NCI-H226 (cell line): ENCODE measurements at places on chromosomes 11 and 22.

GRCh38 chr11:66904561-66904960 is 47.7 kb downstream of the LRFN4 start:
- no peak for DNase-seq

- DNase-seq, result no peak
Observed at GRCh38 chr11:115117956-115118493, 386.2 kb downstream of the CADM1 start.

- peak; percentile 96 for DNase-seq
Observed at GRCh38 chr11:16791191-16791961, 52.9 kb downstream of the C11orf58 start.

- DNase-seq, result peak; percentile 33
Observed at GRCh38 chr11:58513747-58514367, 6.0 kb upstream of the OR5B21 start.

GRCh38 chr22:48155446-48155845 is 1393.0 kb downstream of the TBC1D22A start:
- DNase-seq, result no peak

GRCh38 chr22:26646158-26646557 is 11.2 kb upstream of the MIAT start:
- DNase-seq, result no peak

DNA sequence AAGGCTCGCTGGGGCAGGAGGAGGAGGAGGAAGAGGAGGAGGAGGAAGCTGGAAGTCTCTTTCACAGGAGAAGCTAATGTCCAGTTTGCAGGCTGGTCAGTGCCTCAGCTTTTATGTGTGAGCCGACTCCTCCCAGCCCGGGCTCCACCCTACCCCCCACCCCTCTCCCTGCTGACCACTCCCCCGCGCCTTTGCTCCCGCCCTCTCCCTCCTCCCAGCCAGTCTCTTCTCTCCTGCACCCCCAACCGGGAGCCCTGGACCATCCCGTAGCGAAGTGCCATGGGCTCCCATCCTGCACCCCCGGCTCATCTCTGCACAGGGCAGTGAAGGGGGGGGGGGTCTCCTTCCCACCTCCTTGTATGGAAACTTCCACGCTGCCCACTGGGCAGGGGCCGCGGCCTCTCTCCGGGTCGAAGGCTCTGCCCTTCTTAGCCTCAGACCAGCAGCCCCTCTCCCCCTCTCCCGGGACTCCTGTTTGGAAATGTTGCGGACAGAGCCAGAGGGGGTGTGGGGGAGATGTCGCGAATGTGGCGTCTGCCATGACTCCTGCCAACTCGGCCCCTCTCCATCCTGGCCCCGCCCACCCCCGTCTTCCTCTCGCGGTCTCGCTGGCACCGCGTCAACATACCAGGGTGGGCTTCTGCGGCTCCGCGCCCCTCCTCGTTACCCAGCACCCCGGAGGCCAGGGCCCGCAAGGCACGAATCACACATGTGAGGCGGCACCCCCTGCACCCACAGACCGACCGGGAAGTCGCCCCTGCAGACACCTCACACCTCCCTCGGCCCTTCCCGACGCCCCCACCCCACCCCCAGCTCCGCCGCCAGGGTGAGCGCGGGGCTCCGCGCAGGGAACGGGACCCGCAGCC is 1.8 kb downstream of the IGF2 start:
- peak; percentile 60 for DNase-seq

DNA sequence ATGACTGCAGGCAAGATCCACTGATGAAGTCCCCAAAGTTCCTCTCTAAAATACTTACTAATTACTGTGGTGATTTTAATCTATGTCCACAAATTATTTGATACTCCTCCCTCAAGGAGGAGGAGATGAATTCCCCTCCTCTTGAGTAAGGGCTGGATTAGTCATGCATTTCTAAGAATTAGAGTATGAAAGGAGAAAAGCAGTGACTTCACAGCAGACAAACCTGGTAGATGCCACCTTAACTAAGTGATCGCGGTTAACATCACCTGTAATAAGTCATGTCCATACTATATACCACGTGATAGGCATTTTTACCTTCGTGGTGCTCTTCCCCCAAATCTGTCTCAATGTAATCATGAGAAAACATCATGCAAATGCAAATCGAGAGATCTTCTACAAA is 52.0 kb upstream of the TSPAN18 start:
- no peak for DNase-seq

GRCh38 chr11:3157381-3158130 is 7.6 kb downstream of the OSBPL5 start:
- no peak for DNase-seq

GRCh38 chr11:67584205-67584880 is 731 bp downstream of the GSTP1 start:
- no peak for DNase-seq

DNA sequence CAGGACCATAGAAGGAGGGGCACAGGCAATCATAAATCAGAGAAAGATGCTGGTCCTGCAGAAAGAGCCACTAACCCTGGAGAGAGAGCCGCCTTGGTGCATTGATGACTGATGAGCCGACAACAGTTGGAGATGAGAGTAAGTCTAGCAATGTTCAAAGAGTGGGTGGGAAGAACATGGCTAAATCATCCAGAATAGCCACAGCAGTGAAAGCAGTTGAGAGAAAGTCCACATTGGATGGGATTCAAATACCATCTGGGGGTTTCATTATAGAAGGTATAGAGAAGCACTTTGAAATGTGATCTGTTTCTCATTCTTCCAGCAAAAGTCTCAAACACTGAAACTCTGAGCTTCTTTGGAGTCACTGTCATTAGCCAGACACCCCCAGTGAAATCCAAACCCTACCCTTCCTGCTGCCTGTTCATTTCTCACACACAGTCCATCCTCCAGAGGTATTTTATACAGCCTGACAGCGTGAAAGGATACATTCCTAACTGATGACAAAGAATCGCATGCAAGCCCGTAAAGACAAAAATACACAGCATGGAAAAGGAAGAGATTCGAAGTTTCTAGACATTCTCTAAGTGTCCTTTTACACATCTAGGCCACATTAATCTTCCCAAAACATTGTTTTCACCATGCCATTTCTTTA is 303.1 kb upstream of the MPPED2 start:
- peak; percentile 54 for DNase-seq

DNA sequence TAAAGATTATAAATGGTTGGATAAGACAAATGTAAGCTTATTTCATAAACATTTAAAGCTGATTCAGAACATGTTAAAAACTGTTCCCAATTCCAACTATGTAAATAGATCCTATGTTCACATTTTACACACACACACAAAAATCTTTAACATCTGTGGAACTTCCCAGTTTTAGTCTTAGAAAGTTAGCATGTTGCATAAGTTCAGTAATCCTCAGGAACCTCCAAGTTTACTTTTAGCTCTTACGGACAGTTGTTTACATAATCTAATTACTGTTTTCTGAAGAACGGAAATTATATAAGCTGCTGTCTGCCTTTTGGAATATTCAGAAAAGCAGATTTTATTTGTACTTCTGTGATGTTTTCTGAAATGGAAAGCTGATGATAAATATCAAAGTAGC is 53.3 kb downstream of the PANX1 start:
- DNase-seq, result no peak

DNA sequence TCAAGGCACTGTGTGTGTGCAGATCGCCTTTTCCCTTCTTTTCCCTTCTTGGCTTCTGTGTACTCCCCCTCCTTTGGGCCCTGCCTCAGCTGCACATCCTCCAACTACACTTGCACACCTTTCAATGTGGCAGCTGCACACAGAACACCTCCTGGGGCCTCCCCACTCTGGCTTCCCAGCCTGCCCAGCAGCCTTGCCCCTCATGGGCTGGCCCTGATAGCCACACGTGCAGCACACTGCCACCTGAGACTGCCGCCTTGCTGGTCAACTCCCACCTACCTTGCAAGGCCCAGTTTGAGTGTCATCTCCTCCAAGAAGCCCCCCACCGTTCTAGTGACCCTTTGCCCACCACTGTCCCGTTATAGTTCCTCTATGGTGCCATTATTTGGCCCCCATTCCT is 77.3 kb upstream of the ARFGAP3 start:
- no peak for DNase-seq

DNA sequence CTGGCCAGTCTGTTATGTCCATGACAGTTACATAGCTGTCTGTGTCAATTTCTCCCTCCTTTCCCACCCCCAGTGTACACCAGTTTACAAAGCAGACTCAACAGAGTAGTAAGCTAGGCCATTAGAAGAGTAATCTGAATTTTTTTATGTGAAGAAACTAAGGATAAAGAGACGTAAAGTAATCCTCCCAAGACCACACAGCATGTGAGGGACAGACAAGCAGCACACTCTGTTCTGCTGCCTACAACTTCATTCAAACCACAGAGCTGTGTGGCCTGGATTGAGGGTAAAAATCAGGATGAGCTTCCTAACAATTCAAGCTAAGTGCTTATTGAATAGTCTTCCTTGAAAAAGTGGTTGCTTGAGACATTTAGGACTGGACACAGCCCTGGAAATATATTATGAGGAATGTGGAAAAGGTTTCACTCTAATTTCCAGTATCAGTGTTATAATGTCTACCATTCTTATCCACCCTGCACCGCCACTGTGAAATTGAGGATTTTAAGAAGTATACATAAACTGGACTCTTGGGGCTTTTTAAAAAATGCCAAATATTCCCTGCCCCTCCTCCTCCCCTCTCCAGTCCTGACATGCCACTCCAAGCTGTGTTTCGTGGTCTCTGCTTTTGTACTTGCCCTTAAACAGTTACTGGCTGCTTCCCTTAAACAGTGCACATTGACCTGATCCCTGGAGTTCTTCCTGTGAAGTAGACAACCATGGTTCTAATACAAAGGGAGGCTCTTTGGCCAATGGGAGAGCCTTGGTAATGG is 40.9 kb downstream of the EXT2 start:
- no peak for DNase-seq

- DNase-seq, result peak; percentile 16
Observed at GRCh38 chr11:68974421-68975194, 6.2 kb downstream of the MRGPRD start.

GRCh38 chr11:121134741-121135312 is 33.8 kb downstream of the TECTA start:
- no peak for DNase-seq

DNA sequence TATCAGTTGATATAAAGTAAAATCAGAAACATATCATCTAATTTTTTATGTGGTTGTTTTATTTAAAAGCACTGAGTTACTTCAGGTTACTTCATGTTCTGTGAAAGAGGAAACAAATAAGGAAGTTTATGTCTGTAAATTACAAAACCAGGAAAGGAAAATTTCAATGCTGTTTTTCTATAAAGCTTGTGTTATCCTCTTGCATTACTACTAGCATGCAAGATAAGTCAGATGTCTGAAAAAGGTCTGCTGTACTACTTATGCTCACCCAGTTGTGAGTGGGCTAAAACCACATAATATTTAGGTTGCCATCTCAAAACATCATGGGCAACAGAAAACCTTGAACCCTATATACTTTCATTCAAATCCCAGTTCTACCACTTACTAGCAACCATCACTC is 121.5 kb downstream of the ATG16L2 start:
- no peak for DNase-seq

GRCh38 chr11:82867495-82868082 is 32.6 kb downstream of the PRCP start:
- DNase-seq, result peak; percentile 16

DNA sequence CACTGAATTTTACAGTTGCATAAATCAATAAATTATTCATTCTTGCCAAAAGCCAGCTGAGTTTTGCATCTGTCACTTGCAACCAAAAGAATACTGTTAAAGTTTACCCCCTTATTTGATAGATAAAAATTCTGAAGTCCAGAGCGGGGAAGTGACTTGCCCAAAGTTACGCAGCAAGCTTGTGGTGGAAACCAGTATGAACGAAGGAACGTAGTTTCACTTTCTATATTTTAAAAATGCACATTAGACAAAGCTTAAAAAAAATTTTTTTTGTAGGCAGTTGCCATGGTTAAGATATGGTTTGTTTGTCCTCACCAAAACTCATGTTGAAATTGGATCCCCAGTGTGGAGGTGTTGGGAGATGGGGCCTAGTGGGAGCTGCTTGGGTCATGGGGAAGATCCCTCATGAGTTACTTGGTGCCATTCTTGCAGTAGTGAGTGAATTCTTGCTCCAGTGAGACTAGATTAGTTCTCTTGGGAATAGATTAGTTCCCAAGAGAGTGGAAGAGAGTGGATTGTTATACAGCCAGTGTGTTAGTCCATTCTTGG is 46.3 kb upstream of the SEZ6L start:
- DNase-seq, result no peak

DNA sequence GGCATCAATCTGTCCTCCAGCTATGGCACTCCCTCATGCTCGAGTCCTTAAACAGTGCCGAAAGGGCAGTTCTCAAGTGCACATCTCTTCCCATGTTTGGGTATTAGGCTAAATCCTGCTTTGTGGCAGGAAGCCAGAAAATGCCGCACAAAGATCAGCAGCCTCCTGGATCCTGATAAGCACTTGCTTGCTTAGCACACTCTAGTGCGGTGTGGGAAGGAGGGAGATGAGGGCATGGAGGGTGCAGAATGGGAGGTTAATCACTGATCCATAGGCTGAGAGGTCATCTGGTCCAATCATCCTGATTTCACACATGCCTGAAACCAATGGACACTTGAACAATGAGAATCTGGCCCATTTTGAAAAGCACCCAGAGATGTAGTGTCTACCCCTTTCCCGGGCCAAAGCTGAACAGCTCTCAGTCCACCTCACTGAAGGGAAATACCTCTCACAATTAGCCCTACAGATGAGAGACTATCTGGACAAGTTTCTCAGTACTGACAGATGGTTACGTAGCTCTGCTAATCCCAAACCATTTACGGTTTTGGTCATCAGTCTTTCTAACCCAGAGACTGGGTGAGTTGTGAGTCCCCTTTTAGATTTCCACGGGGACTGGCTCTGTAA is 29.8 kb upstream of the CHRM4 start:
- DNase-seq, result no peak

DNA sequence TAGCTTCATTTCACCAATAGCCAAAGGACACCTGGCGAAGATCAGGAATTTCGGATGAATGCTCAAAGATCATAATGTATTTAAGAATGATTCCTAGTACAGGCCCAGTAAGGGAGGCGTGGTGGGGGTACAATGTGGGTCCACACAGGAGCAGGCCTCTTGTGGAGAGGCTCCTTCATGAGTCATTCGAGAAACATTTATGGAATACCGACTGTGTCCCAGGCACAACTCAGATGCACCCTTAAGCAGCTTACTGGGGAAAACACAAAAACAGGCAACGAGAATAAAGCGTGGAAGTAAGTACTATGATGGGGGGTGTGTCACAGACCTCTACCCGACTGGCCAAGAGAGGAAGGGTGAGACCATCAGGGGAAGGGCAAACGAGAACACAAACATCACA is 44.5 kb downstream of the SMCO4 start:
- DNase-seq, result peak; percentile 62
